NCI-H146 (cell line): ENCODE measurements at places on chromosomes 2 and 18.

DNA sequence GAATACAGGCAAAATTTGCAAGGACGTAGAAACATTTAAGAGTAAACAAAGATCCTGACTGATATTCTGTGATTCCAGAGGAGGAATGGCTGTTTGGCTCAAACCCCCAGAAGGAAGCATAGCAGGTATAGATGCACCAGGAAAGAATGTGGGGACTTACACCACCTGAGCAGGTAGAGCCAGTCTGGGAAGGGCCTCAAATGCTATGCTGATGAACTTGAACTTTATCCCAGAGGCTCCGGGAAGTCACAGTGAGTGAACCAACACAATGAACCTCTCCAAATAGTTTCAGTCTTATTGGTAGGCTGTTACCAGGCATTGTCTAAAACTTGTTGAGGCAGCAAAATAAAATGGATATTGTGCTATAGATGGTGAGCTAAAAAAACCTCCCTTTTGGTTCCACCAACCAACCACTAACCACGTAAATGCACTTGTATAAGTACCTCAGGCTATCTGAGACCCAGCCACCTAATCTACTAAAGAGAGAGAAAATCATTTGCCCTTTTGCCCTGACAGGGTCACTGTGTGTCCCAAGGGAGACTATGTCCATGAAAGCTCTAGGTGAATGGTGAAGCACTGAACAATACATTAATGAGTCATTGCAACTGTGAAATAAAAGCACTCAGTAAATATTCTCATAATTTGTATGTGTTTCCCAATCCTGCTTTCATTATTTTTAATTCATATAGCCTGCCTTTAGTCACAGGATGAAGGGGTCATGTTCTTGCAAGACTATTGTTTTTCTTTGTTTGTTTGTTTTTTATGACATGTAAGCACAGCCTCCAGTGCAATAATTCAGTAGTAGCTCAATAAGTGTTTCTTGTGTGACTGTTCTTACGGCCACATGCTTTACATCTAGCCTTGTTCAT lies 911.6 kb downstream of the EPHA4 start:
- DNase-seq = no peak

GRCh38 chr2:110717734-110718133 lies 14.6 kb upstream of the ACOXL start:
- no peak for DNase-seq

GRCh38 chr2:21057097-21057496 lies 13.2 kb upstream of the APOB start:
- no peak for DNase-seq

- peak; percentile 30 for DNase-seq
Observed at GRCh38 chr2:23782646-23783045, 144.3 kb downstream of the ATAD2B start.

GRCh38 chr18:74412116-74412880 lies 44.8 kb downstream of the DIPK1C start:
- peak; percentile 78 for DNase-seq

GRCh38 chr2:106306387-106306786 lies 112.3 kb upstream of the UXS1 start:
- DNase-seq = no peak

DNA sequence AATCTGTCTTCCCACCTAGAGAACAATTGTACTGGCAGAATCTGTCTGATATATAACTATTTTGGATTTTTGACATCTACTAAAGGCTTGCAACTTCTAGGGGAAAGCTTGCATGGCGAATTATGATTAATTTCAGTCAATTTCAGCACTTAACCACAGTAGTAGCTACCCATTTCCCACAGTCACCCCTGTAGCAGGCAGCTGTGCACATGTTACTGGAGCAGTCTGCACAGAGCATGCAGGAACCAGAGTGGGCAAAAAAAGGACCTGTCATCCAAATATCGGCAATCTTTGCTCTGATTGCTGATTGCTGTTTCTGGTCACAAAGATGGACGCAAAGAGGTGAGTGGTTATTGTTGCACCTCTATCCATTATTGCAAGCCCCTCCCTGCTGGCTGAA lies 473.3 kb downstream of the SPAG16 start:
- DNase-seq = no peak

GRCh38 chr2:42906557-42907411 lies 114.4 kb upstream of the HAAO start:
- peak; percentile 48 for DNase-seq

DNA sequence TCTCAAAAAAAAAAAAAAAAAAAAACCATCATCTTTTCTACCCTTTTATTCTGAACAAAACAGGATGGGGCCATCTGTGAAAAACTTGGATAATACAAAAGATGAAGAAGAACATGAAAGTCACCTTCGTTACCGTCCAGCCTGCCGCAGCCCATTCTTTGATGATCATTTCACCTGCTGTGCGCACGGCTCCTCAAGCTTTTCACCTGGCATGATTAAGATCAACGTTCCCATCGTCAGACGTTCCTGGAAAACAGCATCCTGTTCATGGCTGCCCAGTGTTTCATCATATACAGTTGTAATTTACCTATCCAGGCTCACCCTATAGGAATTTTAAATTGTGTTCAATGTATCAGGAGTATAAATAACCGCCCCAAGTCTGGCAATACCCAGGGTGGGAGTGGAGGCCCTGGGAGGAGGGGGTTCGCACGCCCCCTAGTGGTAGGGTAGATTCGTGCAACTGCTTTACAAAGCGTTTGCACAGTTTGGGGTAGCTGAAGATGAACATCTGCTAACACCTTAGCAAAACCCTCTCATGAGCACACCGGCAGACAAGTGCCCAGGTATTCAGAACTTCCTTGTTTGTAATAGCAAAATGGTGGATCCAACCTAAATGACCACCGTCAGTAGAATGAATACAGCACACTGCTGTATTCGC lies 49.0 kb upstream of the GLI2 start:
- no peak for DNase-seq

GRCh38 chr18:26074246-26074645 lies 16.2 kb downstream of the SS18 start:
- DNase-seq = no peak

DNA sequence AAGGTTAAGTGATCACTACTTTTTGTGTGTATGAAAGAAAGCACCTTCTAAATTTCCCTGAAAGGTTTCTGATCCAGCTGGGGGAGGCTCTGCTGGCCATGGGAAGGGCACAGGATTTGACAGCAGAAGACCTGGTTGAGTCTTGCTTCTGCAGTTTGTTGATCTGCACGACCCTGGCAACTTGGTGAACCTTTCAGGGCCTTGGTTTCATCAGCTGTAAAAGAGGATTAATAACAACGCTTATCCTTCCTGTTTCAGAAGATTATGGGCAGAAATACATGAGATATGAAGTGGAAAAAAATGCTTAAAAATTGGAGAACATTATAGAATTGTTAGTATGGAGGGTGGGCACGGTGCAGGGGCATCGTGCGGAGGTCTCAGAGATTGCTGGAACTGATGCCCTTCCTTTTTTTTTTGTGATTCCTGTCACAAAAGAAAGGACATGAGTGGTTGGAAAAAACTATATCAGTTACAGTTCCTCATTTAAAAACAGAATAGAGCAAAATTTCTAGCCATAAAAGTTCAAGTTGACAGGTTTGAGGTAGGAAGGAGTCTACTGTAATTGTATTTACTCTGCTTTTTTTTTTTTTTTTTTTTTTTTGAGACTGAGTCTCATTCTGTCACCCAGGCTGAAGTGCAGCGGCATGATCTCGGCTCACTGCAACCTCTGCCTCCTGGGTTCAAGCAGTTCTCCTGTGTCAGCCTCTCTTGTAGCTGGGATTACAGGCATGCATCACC lies 47.4 kb downstream of the MFSD6 start:
- no peak for DNase-seq

GRCh38 chr18:31185186-31185950 lies 22.7 kb upstream of the DSC1 start:
- DNase-seq = no peak

GRCh38 chr18:50127516-50128210 lies 67.3 kb downstream of the MYO5B start:
- DNase-seq = no peak

- DNase-seq = no peak
Observed at GRCh38 chr2:9549420-9549819, 6.2 kb downstream of the ADAM17 start.

- no peak for DNase-seq
Observed at GRCh38 chr2:54834721-54835120, 111.3 kb downstream of the EML6 start.

- DNase-seq = no peak
Observed at GRCh38 chr2:161995553-161996016, 78.4 kb downstream of the DPP4 start.

DNA sequence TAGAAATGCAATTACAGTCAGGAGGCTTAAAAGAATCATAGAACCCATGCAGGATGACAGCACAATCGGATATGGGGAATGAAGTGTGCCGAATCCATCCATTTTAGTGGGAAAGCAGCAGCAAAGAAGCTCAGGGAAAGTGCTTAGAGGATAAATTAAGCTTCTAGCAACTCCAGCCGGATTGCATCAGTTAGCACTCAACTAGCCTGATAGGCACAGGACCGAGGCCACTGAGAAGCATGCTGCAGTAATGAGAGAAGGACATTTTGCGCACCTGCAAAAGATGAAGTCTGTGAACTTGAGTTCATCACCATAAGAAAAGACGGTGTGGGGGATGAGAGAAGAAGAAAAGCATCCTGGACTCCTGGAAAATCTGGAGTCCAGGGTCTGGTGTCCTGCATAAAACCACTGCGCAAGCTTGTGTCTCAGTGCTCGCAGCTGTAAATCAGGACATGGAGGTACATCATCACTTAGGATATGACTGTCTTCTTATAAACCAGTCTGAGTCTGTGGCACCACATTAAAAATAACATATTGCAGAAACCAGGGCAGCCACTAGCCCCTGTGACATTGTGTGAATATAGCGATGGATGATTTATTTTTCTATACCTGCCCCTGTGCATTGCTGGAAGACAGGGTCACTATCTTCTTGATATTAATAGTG lies 665.5 kb upstream of the SOX11 start:
- no peak for DNase-seq

GRCh38 chr2:45650851-45651414 lies 542 bp upstream of the PRKCE start:
- DNase-seq = peak; percentile 86

GRCh38 chr2:28434600-28434989 lies 41.9 kb downstream of the FOSL2 start:
- DNase-seq = peak; percentile 40

- no peak for DNase-seq
Observed at GRCh38 chr2:211181626-211182025, 625.2 kb downstream of the CPS1 start.

GRCh38 chr2:235334179-235334578 lies 159.7 kb upstream of the AGAP1 start:
- DNase-seq = no peak

GRCh38 chr2:24724111-24724775 lies 68.9 kb downstream of the PTRHD1 start:
- no peak for DNase-seq

- DNase-seq = peak; percentile 79
Observed at GRCh38 chr2:218860950-218861381, 1.4 kb downstream of the WNT6 start.

GRCh38 chr2:625415-626333 lies 51.5 kb downstream of the TMEM18 start:
- DNase-seq = no peak

- no peak for DNase-seq
Observed at GRCh38 chr2:176111846-176112374, 4.7 kb upstream of the HOXD10 start.

- DNase-seq = no peak
Observed at GRCh38 chr2:33205693-33206434, 259.1 kb downstream of the LTBP1 start.

DNA sequence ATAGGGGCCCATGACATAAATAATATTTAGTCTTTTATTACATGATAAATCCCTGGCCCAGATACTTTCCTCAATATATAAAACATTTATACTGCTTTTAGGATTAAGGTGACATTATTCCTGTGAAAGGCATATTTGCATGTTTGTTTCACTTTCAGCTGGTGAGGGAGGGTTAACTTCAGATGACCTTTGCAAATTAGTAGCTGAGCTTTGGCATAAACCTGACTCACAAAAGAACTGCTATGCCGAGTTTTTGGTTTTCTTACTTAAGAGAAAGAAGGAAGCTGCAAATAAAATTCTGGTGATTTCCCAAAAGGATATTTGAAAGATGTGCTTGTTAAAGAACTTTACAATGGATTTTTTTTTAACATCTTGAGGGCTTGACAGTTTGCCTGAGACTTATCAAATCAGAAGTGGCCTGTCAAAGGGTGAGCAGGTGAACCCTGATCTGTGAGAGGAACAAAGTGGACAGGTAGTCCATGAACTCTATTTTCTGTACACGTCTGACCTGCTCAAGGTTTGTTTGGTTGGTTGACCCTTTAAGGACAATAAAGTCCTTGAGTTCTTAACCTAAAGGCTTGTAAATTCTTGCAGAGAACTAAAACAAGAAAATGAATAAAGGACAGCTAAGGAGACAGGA lies 93.5 kb downstream of the FAM124B start:
- no peak for DNase-seq

DNA sequence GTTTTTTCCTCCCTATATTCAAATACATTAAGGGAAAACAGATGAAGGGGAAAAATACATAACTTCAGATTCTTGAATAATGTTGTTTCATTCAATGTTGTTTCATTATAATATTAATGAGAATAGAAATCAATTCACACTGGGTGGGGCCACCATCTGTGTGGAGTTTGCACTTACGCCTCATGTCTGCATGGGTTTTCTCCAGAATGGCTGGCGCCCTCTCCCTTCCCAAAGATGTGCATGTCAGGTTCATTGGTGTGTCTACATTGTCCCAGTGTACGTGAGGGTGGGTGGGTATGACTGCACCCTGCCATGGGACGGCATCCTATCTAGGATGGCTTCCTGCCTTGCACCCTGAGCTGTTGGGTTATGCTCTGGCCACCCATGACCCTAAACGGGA lies 51.7 kb downstream of the COBLL1 start:
- no peak for DNase-seq
